Umbilical cord (tissue), 2 donors: ENCODE measurements at places on chromosomes 1 and 21.
A peak's percentile ranks its signal among the peaks of the same experiment; 100 is the strongest.

GRCh38 chr1:204464187-204464631 is 30.4 kb downstream of the PIK3C2B start:
- no peak for DNase-seq

GRCh38 chr1:154837034-154837671 is 32.9 kb downstream of the KCNN3 start:
- DNase-seq, result peak; percentile 91

DNA sequence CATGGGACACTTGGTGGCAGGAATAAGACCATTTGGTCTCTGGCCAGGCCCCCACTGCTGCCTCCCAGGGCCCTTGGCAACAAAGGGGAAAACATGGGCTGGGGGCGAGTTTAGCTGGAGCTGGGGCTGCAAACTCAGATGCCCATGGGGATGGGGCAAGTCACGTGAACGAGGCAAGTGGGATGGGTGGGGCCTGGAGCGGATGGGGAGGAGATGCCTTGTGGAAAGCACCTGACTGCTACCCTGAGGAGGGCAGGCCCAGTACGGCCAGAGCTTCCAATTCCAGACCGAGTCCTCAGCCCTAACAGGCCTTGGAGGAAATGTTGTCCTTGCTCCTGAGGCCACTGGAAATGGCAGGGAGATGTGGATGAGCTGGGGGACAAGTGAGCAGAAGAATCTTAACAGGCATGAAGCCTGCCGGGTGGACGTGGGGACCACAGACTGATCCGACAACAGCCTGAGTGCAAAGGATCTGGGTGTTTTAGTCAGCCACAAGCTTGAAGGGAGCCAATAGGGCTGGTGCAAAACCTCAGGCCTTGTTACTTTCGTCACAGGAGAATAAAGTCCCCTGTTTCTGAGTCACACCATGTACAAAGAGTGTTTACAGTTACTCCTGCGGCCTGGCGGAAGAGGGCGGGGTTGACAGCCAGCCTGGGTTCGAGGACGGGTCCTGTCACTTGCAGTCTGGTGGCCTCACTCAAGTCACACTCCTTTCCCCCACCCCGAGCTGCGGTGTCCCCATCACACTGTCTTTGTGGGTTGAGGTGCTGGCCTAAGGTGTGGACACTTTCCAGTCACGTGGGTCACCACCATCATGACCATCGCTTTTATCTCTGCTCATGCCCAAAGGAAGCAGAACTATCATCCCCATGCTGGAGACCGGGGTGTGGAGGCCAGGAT is 19.1 kb downstream of the RUNX3 start:
- no peak for DNase-seq

- DNase-seq, result no peak
Observed at GRCh38 chr1:3841491-3841890, 15.5 kb downstream of the CEP104 start.
